ENCODE measurements at places on chromosomes 11 and 22.

DNA sequence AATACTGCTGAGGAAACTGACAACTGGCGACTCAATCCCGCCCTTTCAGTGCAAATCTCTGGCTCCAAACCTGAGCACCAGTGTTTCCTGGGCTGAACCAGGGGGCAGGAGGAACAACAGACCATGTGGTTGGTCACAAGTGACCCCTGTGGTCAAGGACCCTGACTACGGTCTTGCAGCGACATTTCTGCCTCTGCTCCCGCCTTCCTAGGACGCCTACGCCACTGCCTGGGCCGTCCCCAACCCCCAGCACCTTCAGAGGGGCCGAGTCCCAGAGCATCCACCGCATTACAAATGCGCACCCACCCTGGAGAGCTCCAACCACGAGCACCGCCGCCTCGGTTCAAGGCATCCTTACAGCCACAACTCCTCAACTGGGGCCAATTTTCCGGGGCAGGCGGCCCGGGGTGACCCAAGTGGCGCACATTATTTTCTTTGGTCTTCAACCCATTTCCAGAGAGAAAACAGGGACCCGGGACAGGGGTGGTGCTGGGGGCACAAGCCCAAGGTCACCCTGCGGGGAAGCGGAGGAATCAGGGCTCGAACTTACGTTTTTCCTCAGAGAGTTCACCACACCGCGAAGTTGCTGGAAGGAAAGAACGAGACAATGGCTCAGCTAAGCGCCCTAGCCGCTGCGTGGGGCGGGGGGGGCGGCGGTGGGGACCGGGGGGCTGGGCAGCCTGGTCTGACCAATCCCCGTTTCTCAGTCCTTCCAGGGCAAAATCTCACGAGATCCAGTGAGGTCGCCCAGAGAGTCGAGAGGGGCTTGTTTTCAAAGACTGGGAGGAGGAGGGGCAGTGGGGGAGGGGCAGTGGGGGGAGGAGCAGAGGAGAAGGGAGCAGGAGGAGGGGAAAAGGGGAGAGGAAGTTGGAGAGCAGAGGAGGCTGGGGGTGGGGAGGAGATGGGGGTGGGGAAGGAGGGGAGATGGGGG lies 1.8 kb downstream of the PRAME start:
- DNase-seq: no peak

DNA sequence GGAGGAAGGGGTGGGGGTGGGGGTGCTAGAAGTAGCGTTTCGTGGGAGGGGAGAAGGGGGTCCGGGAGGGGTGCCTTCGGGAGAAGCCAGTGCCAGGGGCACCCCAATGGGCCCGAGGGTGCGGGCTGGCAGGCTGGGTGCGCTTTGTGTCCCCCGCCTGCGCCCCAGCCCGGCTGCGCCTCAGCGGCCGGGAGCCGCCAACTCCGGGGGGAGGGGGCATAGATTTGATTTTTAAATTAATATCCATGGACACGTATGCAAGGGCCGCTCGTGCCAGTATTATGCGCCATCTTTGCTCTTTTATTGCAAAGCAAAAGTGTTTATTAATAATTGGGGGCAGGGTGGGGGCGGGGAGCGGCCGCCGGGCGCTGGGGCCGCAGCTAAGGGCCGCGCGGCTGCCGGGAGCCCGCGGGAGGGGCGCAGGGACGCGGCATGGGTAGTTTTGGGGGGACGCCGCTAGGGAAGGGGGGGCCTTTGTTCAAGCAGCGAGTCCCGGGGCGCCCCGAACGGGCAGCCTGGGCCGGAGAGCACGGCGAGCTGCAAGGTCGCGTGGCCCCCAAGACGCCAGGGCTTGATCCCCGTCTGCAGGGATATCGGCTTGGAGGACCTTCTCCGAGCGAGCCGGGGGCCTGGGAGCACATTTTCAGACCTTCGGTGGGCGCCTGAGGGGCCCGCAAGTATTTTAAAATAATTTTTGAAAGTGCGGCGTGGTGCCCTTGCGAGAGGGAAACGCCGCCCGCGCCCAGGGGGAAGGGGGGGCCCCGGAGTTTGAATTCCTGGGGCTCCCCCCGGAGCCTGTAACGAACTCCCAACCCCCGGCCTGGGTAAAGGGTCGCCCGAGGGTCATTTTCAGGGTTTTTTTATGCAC lies 959 bp downstream of the CCND1 start:
- no peak for DNase-seq

DNA sequence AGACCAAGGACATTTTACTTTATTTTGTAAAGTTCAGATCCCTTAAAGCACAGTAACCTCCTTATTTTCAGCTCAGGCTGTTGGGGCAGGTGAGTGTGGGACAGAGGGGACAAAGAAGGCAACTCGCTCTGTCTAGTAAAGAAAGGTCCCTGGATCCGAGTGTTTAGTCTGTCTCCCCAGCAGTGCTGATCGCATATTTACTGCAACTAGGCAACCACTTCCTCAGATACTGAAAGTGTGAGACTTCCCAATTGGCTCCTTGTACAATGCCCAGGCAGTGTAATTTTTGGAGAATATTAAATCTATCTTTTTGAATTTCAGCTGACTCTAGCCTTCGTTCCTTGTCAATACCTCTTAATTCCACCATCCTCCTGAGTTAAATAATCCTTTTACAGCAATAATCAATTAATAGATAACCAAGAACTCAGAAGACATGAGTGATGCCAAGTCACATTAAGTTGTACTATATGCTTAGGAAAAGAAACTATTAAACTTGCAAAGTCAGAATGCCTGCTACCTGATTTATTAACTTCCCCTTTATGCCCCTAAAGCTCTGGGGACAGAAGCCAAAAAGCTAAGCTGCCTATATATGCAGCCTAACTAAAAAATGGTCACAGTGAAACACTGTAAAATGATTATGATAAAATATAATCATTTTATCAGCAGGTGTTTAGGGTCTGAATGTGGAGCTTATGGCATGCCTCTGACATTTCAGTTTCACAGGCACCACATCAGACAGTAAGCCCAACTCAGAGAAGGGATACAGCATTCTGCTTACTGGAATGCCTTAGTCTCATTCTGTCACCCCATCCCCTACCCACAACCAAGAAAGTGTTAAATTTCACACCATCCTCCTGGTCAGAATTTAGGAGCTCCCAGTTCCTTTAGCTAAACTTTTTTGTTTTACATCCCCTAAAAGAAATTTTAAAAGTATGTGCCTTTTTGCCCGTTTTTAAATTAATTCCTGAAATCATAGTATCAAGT lies 138.7 kb downstream of the TRIM44 start:
- DNase-seq: no peak

- DNase-seq: no peak
Measured at GRCh38 chr22:25656724-25657123, 85.3 kb upstream of the MYO18B start.

- no peak for DNase-seq
Measured at GRCh38 chr11:13316528-13316961, 39.0 kb downstream of the BMAL1 start.

- no peak for DNase-seq
Measured at GRCh38 chr11:48043111-48043990, 63.0 kb downstream of the PTPRJ start.

DNA sequence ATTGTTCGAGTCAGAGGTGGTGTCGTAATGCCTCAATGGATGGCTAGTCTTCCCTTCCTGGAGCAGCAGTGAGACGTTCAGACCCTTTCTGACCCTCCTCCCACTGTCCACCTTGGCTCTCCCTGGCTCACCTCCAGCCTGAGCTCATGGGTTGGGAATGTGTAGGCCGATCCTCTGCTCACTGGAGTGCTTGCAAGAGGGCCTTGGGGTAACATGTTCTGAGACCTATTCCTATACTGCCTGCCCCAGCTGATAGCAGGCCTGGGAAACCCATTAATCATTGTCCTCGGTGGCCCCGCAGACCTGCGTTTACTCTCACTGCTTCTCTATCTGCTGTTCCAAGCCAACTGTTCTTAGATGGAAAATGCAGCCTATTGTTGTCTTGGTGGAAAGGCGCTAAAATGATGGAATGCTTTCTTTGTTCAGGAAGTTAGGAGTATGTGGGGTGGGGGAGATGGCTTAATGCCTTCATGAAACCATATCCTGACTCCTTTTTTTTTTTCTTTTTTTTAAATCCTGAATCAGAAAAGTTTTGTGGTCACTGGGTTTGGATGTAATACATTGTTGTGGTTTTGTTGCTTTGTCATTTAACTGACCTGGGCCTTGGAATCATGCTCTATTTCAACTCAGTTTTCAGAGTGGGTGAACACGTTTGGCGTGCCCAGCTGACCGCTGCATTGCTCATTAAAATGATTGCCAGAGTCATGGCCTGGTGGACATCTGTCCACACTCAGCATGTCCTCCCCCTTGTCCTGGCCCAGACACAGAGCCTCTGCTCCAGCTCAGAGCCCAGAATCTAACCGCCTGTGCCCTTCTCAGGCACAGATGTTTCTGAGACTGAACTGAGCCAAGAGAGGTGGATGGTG lies 72.5 kb downstream of the MICAL2 start:
- DNase-seq: no peak
